Left lung (tissue), 14 donors: ENCODE measurements at places on chromosomes 4 and X. TPM values are rescaled to one million over a fixed set of nuclear protein-coding genes. Genes with fewer than 3 reads are reported as not detected.

DNA sequence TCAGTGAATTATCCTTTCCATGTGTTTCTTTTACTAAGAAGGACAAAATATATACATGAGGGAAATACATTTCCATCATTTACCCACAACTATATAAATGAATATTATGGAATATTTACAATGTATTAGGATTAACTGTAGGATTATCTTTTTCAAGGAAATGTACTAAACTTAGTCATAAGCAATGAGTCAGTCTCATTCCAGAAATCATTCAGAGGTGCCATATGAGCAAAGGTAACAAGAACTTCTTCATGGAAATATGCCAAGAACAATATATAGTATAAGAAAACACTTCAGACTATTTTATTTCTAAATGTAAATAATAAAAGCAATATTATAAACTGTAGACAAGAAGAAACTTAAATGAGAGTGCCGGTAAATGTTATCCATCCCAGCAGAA is 67.1 kb downstream of the USP38 start:
- no peak for DNase-seq

DNA sequence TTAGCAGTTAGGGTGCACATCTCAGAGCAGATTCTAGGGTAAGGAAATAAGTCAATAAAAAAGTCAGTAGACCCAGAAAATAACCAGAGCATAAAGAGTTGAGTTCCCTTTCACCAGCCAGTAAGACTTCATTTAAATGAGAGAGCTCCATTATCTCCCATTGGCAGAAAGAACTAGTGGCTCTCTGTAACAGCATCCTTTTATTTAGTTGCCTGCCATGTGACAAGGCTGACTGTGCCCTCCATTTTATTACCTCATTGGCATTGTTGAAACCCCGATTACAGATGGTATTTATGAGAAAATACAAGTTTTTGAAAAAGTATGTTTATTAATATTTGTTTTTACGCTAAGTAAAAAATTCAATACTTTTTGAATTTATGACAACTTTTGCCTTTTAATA is 859.5 kb upstream of the NDST4 start:
- DNase-seq = no peak

- no peak for DNase-seq
Observed at GRCh38 chr4:105858466-105859040, 36.7 kb upstream of the NPNT start.

The GYPE gene
- 2.4 TPM for total RNA-seq

The ANK2 gene
- 31.5 TPM for total RNA-seq
